ENCODE measurements at places on chromosomes 11 and 22.

DNA sequence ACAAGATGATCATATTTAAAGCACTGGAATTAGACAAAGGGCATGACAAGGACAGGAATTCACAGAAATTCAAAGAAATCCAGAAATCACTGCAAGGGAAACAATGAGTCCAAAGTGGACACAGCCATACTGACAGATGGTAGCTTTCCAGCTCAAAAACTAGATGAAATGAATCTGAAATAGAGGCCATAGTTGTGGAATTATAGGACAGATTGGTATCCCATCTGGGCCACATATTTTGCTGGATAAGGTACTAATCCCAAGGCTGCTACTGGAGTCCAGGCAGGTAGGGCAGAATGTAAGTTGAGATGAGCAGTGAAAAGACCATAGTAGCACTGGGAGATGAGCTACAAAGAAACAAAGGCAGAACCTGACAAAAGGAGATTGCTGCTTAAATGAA lies 258.3 kb upstream of the ANO3 start:
- H3K27ac ChIP-seq: no peak overlapping the region
- no peaks in the 10 kb centered on the region for H3K27me3 ChIP-seq
- H3K36me3 ChIP-seq: no peaks in the 10 kb centered on the region
- DNase-seq: no peak
- H3K4me3 ChIP-seq: no peak overlapping the region

DNA sequence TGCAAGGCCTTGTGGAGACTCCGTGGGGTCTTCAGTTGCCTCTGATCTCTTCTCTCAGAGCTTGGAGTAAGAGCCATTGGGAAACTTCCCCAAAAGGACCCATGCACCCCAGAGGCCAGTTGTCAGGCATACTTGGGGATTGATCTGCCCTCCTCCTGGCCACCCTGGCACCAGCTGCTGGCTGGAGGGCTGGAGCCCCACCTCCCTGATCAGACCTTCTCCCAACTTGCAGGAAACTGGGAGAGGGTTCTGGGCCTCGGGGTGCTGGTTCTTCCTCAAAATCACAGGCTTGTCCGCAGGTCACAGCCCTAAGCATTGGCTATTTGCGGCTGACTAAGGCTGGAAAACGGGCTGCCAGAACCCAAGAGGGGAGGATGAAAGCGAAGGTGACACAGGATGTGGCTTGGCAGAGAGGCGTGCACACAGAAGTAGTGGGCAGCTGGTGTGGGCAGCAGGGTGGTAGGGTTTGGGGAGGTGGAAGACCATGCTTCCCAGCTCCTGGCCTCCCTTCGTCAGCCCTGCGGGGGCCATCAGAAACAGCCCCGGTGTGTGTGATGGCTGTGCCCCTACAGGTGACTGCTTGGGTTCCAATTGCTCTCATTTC lies 1.3 kb upstream of the DGKZ start:
- no peak for DNase-seq
- H3K4me1 ChIP-seq: peaks cover 87% of the 10 kb centered on the region
- no peaks in the 10 kb centered on the region for H3K36me3 ChIP-seq
- H3K4me3 ChIP-seq: no peak overlapping the region

DNA sequence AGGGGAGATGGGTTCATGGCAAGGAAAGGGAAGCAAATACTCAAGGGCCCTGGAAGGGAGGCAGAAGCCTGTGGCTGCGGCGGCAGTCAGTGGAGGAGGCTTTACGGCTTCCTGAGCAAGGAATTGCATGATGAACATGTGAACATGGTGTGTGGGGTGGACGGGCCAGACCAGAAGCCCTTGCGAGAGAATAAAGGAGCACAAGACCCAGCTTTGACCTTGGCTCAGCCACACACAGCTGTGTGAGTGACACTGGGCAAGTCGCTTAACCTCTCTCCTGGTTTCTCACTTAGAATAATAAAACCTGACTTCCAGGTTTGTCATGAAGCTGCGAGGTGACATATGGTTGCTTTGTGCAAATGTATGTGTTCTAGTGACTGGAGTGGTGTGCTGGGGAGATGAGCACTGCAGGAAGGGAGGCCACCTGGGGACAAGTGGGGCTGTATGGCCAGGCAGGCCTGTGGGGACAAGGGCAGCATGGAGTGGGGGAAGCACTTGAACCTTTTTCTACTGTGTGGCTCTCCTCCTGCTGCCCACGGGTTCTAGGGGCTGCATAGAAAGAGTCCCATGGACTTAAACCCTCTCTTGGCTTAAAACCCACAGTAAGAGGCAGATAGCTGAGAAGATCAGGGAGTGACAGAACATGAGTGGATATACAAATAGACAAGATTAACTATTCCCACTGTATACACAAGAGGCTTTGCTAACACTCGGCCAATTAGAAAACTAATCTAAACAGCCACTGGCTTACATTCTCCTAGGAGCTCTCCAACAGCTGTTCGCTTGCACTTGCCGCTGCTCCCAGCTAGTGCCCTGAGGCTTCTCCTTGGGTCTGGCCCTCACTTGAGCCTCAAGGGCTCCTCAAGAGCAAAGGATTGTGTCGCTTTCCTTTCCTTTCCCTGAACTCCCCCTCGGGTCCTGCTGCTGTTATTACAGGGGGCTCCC lies 67.3 kb upstream of the CDON start:
- no peaks in the 10 kb centered on the region for H3K27me3 ChIP-seq
- no peaks in the 10 kb centered on the region for H3K36me3 ChIP-seq
- DNase-seq: no peak
- no peak overlapping the region for H3K4me3 ChIP-seq

- H3K4me3 ChIP-seq: no peak overlapping the region
- H3K4me1 ChIP-seq: no peaks in the 10 kb centered on the region
- no peaks in the 10 kb centered on the region for H3K36me3 ChIP-seq
- DNase-seq: no peak
These were observed 432.9 kb downstream of the TENM4 start for GRCh38 chr11:79007771-79008402.

DNA sequence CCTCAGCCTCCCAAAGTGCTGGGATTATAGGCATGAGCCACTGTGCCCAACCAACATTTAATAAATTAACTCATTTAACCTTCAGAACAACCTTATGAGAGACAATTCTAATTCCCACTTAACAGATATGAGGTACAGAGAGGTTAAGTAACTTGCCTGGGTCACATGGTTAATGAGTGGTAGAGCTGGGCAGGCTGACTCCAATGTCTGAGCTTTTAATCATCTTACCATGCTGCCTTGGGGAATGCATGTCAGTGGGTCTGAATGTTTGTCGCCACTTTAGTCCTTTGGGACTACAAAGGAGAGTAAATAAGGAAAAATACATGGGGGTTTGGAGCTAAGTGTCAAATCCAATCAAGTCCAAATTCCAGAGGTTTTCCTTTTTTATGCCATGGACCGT lies 11.2 kb upstream of the PIK3C2A start:
- DNase-seq: no peak
- H3K27me3 ChIP-seq: no peaks in the 10 kb centered on the region
- no peak overlapping the region for H3K4me3 ChIP-seq
- H3K27ac ChIP-seq: no peak overlapping the region
